ENCODE measurements at places on chromosomes 6 and 20. TPM values are rescaled to one million over a fixed set of nuclear protein-coding genes. Genes with fewer than 3 reads are reported as not detected.

Gene HFE
- total RNA-seq = 6.4 TPM

Gene DUSP15
- total RNA-seq = 8.8 TPM

Gene CCM2L
- total RNA-seq = 8.1 TPM

Gene FYN
- total RNA-seq = 98.7 TPM

Gene NKX2-2
- not detected for total RNA-seq

Gene GABRR1
- 0.24 TPM for total RNA-seq

Gene TBXT
- not detected for total RNA-seq

DNA sequence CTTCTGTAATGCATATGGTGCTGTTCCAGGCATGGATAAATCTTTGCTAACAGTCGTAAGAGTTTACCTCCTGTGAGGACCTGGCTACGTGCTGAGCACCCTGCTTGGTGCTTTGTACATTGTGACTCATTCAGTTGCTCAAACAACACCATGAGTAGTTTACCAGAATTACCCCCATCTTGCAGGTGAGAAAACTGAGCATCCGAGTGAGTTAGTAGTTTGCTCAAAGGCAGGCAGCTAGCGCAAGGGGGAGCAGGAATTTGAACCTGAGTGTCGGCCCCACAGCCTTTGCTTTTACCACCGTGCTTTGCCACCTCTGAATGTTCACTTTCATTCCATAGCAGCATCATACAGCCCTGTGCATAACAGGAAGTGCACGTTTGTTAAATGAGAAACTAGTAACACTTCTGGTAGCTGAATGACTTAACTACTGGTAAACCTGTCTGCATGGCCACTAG is 121.9 kb downstream of the MTHFD1L start:
- DNase-seq = no peak

DNA sequence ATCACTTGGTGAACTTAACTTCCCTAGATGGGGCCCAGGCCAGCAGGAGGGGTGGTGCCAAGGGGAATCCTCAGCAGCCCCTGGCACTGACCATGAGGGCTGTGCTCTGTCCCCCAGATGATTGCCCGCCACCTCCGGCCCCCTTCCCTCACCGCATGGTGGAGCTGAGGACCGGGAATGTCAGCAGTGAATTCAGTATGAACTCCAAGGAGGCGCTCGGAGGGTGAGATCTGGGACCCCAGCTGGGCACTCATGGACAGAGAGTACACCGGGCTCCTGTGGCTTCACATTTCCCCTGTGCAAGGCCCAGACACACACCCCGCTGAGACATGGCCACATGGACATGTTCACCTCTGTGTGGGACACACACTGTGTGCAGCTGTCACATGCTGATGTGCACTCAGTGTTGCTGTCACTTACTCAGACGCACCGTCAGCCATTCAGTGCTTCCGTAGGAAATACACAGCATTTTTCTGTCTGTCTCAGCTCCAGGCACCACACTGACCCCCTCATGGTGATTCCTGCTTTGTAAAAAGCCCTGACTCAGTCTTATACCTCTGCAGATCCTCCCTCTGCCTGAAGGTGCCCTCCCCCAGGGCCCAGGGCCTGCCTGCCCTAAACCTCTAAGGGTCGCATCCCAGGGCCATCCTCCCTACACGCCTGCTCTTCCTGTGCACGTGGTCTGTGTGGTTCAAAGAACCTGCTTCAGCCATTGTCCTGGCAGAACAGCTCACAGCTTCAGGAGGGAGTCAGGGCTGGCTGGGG is 4.4 kb downstream of the MYLK2 start:
- no peak for DNase-seq

DNA sequence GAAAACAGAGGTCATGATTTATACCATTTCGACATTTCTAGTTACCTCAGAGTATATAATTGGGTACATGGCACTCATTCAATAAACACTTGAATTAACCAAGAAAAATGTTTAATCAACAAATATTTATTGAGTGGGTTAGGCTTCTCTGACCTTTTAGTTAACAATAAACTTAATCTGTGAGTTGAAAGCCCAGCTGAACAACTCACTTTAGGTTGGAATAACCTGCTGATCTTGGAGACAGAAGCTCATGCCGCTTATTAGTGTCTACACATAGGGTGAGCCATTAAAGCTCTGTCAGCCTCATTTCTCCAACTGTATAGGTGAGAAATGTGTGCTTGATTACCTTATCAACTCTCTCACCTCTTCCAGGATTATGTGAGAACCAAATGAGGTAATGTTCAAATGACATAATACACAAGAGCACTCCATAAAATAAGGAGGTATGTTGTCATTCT is 98.2 kb upstream of the DTNBP1 start:
- DNase-seq = no peak

DNA sequence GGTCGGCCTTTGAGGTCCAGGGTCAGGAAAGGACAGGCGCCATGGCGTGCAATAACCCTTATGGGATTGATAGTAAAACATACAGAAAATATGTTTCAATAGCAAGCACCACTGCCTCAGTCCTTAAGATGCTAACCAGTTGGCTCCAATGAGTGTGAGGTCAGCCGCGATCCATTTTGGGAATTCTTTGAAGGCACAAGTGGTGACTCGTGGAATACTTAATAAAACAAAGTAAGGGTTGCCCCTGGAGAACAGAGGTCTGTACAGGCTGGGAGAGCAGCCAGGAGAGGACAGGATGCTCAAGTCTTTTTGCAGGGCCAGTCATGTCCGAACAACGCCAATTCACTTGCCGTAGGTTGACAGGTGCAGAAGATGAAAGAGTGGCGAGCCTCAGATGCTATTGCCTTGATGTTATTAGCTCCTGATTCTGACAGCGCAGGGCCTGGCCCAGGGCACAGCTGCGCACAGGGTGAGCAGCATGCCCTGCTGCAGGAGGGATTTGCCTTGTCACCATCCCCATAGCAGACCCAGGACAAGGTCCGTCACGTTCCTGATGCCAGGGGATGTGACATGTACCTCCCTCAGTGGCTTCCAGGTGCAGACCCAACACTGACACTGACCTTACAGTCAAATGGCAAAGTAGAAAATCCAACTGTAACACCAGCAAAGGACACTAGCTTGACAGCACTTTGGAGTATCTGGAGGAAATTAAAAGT is 21.8 kb downstream of the SYNDIG1 start:
- no peak for DNase-seq

DNA sequence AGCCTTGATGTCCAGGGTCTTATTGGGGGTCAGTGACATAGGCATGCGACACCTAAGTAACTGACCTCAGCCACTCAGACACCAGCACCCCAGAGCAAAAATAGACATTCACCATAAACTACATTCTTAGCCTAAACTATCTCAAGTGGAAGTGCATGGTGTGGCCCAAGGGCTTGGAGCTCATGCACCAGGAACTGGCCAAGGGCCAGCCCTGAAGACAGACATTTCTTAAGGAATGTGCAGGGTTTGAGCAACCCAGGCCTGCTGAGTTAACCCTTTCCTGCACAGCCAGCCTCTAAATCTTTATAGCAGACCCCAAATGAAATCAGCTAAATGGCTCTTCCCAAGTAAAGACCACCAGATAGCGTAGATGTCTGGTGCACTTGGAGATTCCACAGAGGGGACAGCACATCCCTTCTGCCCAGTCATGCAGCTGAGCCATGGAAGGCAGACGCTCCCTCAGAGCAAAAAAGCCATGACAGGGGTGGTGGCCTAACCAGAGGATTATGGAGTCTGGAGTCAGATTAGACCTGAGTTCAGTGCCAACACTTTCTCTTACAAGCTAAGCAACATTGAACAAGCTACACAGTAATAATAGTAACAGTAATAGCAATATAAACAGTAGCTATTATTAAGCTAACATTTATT is 222.6 kb downstream of the ZMYND8 start:
- no peak for DNase-seq

GRCh38 chr6:149150801-149151398 is 166.6 kb upstream of the TAB2 start:
- no peak for DNase-seq

DNA sequence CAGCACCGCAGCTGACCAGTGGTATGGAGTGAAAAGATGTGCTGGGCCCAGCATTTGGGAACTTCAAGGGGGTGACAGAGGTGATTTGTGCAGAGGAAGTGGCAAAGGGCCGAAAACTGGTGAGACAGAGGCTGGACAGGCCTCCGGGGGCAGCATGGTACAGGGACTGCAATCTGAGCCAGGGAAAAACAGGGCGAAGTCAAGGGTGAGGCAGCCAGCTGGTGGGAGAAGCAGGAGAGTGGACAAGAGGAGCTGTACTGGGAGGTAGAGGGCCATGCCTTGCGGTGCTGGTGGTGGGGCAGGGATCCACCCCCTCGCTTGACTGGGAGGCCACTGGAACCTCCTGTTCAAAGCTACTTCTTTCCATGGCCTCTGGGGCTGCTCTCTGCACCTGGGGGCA is 7.3 kb upstream of the GFRA4 start:
- no peak for DNase-seq

DNA sequence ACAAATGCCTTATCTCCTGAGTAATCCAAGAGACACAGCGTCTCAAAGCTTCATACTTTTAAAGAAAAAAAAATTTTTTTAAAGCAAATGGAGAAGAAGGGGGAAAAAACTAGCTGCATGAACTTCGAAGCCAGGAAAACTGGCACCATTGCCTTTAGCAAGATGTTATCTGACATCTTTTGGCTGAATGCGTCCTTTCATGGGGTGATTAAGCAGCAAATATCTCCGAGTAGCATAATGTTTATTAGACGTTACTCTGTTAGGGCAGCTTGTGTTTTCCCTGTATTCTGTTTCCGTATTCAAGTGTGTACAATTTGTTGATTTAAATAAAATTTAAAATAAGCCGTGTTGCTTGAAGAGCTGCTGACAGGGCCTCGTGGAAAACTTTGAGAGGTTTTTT is 76.5 kb upstream of the TSHZ2 start:
- DNase-seq = no peak

DNA sequence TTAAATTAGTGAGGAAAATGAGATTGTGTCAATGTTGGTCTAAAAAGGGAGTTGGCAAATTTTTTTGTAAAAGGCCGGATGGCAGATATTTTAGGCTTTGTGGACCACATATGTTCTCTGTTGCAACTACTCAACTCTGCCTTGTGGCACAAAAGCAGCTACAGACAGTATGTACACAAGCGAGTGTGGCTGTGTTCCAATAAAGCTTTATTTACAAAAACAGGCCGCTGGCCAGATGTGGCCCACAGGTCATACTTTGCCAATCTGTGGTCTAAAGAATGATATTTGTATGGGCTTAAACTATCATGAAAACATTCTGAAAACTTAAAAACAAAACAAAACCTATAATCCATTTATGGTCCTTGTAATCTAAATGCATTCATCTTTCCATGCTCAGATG is 228.3 kb downstream of the CLIC5 start:
- no peak for DNase-seq

DNA sequence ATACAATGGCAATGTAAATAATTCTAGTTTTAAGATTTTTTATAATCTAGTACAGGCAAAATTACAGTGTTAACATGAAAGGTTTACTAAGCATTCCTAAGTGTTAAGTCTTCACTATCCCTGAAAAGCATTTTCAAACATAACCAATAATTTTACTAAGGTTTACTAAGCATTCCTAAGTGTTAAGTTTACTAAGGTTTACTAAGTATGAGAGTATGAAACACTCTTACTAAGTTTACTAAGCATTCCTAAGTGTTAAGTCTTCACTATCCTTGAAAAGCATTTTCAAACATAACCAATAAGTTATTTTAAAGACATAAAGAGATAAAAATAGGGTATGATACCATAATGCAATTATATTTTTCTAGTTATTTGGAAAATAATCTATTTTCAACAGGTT is 82.6 kb downstream of the PRSS35 start:
- DNase-seq = no peak

All from right atrium auricular region (tissue), 2 donors.